ENCODE measurements at places on chromosomes 1 and 21.

DNA sequence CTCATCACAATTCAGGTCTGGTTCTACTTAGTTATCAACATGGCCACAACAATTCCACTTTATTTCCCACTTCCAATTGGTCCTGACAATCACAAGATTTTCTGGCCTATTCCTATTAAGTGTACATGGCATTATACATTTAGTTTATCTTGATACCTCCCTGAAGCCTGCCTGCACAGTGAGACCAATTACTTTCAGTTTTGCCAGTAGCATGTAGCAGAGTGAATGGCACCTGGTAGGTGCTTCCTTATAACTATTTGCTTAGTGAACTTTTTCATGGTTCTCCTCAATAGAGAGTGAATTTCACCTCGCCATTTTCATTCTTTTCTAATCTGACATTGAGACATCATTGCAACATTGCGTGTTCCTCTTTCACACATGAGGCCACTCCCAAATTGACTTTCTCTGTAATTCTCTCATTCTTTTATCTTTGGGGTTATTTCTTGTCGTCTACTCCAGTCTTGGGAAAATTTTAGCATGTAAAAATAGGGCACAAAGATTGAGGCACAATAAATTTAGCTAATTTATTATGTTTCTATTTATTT, 124.3 kb downstream of the DISC1 start:
- DNase-seq: no peak

DNA sequence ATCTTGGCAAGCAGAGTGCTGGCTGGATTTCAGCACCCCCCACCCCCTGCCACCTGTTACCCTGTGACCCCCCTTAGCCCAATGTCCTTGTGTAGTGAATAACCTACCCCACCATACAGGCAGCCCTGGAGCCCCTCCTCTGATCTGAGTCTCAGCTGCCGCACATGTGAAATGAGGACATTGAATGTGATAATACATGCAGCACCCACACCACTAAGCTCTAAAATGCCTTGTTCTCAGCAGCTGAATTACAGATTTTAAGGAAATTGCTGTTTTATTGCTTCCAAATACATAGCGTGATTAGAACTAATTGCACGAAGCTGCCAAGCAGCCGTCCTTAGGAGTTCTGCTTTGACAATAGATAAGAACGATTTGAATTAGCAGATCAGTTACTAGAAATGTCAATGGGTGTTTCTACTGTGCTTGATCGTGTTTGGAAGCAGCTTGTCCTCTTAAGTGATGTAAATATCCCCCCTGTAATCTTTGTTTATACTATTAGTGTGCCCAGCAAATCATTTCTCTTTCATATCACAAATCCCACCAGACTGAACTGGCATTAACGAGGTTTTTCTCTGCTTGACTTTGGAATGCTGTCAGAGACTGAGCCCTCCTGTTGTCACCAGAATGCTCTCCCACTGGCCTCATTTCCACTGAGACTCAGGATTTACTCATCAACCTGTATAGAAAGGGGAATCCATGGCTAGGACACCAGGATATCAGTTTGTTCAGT, 4.9 kb downstream of the SLAMF8 start:
- DNase-seq: no peak

GRCh38 chr21:25578056-25578961, 29.0 kb downstream of the MRPL39 start:
- DNase-seq: no peak

- no peak for DNase-seq
Measured at GRCh38 chr1:207644166-207644851, 624 bp upstream of the CR1L start.

DNA sequence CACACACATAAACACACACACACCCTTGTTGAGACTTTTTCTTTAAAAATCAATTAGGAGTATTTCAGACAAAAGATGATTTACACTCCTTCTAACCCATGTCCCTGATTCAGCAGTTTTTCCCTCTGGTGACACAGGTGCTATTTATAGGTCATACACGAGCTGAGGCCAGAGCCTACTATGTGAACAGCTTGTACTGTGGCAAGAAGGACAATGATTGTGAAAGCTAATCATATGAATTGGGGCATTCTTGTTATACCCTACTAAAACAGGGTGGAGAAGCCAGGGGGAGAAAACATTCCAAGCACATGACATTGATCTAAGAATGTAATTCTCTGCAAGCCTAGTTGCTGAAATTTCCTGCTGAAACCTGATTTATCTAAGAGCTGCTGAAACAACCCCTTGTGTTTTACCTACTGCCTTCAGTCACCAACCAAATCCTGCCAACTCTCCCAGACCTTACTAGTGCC, 60.3 kb downstream of the XCL1 start:
- DNase-seq: peak; percentile 67
